Pulmonary artery endothelial cell (primary cell): ENCODE measurements at places on chromosomes 1 and 21. TPM values are rescaled to one million over a fixed set of nuclear protein-coding genes. Genes with fewer than 3 reads are reported as not detected.

ASCL5 gene
- total RNA-seq, result not detected in 2 replicates

TEKT2 gene
- total RNA-seq, result 0.13 and 0.21 TPM in 2 replicates

OMA1 gene
- 8.8 and 20.6 TPM in 2 replicates for total RNA-seq

KRTAP27-1 gene
- total RNA-seq, result not detected in 2 replicates

PLA2G2C gene
- not detected in 2 replicates for total RNA-seq

KIF17 gene
- total RNA-seq, result 0.13 TPM in 1 of 2 replicates, not detected in the other

DNAH14 gene
- 1.9 and 3.6 TPM in 2 replicates for total RNA-seq

C1QC gene
- not detected in 2 replicates for total RNA-seq

PTPRU gene
- 2.8 and 3.8 TPM in 2 replicates for total RNA-seq

PLCH2 gene
- total RNA-seq, result 0.04 and 0.13 TPM in 2 replicates

SLC27A3 gene
- 24.5 and 26.0 TPM in 2 replicates for total RNA-seq

IGFN1 gene
- not detected in 2 replicates for total RNA-seq

LHX8 gene
- total RNA-seq, result not detected in 2 replicates

DNA sequence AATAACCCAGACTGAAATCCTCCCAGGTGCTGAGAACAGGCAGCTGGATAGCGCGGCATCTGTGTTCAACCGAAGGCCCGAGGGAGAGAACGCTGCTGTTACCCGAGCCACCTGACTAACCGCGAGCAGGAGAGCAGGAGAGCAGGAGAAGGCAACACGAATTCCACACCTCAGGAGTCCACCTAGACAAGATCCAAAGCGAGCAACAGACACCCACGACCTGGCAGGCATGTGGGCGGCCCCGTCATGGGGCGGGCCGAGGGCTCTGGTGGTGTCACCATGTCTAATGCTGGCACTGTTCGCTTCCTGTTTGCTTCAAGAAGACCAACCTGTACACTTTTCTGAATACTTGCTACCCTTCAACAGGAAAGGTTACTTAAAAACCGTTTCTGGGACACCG lies 20.9 kb upstream of the SPATC1L start:
- DNase-seq, result no peak

DNA sequence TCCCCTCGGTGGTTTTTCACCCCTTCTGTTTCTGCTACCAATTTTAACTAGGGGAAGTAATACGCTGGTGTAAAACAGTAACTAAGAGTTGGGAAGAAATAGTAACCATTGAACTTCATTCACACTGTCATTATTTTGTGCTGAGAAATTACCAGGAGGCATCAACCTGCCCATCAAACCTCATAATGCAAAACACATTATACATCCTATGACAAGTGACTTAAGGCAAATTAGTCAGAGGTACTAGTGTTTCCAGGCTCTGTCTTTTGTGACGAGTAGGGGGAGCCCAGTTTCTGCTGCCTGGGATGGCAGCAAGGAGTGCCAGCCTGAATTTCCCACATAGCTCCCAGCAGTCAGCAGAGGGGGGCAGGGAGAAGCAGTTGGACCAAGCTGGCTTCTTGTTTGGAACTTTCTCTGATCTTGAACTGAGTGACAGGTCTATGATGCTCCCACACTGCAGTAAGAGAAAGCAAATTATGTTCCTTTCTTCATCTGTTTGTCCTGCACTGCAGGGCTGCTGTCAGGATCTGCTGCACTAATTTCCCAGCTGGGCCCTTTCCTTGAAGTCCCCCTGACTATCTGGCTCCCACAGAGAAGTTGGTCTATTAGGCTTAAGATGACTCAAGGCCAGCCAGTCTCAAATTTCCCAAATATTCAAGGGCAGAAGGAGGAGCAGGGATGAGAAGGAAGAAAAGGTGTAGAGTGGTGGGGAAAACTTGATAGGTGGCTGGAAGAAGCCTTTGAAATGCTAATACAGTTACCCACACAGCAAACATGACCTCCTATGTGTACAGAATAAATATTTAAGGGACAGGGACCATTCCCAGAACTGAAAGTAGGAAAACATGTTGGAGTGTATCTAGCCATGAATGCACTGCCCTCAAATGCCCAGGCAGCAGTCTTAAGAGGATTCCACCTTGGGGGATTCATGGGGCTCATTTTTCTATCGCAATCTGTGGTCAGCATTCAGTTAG lies 322.8 kb downstream of the SEC16B start:
- DNase-seq, result no peak

GRCh38 chr1:26696654-26697430 lies 1.0 kb downstream of the ARID1A start:
- no peak for DNase-seq

DNA sequence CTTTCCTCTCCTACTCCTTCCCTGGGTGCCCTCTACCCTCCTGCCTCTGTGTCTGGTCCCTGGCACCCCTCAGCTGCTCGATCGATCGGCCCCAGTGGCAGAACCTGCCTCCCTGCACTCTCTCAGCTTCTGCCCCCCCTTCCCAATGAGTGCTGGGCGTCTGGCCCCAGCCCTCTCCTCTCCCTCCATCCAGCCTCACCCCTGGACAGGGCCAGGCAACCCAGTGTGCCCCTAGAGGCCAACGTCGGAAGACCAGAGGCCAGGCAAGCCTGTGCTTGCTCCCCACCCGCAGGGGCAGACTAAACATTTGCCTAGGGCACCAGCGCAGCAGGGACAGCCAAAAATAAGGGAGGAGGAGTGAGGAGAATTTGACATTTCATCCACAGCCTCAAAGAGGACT lies 43.5 kb downstream of the LGR6 start:
- DNase-seq, result no peak

DNA sequence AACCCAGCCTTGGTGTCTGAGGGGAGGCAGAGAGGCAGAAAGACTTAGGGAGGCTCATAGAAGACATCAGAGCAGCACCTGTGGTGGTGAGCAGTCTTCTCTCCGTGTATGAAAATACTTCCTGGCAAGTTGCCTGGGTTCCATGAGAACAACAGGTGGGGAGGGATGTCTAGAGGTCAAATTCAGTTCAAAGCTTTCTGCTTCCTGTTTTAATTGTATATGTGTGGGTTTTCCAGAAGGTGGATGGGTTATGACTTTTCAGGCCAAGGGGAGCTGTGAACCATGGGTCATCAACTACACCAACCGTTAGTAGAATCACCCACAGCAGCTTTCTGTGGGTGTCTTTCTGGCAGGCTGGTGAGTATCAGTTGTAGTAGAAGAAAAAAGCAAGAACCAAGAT lies 4.1 kb upstream of the FCRL2 start:
- DNase-seq, result no peak

GRCh38 chr1:5571861-5572401 lies 420.3 kb downstream of the NPHP4 start:
- no peak for DNase-seq

GRCh38 chr1:70101231-70101630 lies 104.1 kb downstream of the LRRC40 start:
- DNase-seq, result no peak

- DNase-seq, result no peak
Measured at GRCh38 chr1:200779326-200779725, 40.6 kb downstream of the CAMSAP2 start.

DNA sequence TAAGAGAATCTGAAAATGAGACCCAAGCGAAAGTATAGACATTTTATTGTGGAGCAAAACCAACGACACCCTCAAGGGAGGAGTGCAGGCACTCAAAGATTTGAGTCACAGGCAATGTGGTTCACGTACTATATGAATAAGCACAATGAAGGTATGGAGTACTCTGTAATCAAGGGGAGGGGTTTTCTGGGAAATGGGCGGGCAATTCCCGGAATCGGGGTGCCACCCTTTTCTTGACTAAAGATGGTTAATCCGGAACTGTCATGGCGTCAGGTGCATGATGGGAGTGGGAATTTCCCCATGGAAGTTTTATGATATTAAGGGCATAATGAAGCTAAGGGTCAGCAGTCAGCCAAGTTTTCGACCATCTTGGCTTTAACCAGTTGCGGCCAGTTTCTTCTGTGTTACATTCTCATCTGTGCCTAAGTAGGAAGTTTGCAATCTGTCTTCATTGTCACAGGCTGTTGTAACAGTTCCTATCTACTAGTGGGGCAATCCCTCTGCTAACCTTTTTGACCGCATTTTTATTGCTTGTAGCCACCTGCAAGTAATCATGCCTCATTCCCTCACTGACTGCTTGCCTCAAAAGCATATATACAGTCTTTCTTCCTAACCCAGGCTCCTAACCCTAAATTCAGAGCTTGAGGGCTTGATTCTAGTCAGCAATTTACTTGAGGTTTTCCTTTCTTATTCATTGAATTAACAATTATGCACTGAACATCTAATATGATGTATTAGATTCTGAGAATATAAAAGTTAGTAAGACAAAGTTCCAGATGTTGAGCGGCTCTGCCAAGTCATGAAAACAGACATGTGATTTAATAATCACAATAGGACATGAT lies 775 bp upstream of the AIM2 start:
- DNase-seq, result no peak

DNA sequence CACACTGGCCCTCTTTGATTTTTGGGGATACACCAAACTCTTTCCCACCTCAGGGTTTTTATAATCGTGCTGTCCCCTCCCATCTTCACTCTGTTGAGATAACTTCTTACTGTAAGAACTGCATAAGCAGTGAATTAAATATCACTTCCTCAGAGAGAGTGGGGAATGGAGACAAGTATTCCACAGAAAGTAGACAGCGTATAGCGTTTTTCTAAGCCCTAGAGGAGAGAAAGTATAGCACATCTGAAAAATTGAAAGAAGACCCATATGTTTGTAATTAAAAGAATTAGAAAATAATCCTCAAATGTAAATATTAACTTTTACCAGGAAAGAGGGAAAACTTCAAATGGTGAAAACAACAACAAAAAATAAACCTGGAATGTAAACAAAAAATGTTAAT lies 67.3 kb downstream of the GPR161 start:
- DNase-seq, result no peak

- no peak for DNase-seq
Measured at GRCh38 chr21:37717534-37717933, 198.7 kb downstream of the KCNJ6 start.

DNA sequence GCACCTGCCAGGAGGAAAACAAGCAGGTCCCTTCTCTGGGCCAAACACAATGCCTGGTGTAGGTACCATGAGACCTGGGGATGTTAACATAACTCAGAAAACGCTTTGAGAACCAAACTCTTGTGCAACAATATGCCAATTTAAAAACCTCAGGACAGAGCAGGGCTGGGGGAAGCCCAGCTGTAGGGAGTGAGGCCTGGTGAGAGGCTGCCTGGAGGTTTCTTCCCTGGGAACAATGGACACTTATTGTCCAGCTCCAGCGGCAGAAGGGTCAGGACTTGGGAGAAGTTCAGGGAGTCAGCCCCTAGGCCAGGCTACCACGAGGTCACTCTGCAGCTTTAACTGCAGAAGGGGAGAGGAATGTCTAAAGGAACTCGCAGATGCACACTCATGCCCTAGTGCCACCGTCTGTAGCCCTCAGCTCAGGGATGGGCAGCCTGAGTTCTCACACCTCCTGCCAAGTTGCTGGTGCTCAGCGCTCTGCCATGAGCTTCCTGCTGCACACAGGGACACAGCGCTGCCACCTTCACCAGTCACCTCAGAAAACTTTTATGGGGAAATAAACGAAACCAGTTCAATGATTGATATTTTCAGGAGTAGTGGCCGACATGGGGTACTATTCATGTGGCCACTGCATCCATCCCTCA lies 8.5 kb downstream of the GPR157 start:
- DNase-seq, result no peak

- no peak for DNase-seq
Measured at GRCh38 chr1:81340239-81340638, 460.5 kb upstream of the ADGRL2 start.

GRCh38 chr1:2310332-2311183 lies 80.8 kb downstream of the MORN1 start:
- DNase-seq, result no peak

GRCh38 chr1:215226757-215227156 lies 144.2 kb downstream of the KCNK2 start:
- DNase-seq, result no peak

- no peak for DNase-seq
Measured at GRCh38 chr1:156118177-156118868, 3.8 kb downstream of the LMNA start.

GRCh38 chr1:43951021-43951985 lies 4.6 kb downstream of the IPO13 start:
- no peak for DNase-seq

DNA sequence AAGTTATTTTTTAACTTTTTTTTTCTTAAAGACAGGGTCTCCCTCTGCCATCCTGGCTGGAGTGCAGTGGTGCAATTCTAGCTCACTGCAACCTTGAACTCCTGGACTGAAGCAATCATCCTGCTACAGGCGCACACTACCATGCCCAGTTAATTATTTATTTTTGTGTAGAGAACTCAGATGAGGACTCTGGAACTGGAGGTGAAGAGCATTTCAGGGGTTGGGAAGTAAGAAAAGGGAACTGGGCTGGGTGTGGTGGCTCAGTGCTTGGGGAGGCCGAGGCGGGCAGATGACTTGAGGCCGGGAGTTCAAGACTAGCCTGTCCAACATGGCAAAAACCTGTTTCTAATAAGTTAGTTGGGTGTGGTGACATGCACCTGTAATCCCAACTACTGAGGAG lies 28.9 kb downstream of the SLC35F3 start:
- no peak for DNase-seq

GRCh38 chr21:41500931-41501381 lies 7.0 kb downstream of the TMPRSS2 start:
- no peak for DNase-seq

GRCh38 chr1:171674431-171675405 lies 22.2 kb upstream of the MYOC start:
- DNase-seq, result no peak

DNA sequence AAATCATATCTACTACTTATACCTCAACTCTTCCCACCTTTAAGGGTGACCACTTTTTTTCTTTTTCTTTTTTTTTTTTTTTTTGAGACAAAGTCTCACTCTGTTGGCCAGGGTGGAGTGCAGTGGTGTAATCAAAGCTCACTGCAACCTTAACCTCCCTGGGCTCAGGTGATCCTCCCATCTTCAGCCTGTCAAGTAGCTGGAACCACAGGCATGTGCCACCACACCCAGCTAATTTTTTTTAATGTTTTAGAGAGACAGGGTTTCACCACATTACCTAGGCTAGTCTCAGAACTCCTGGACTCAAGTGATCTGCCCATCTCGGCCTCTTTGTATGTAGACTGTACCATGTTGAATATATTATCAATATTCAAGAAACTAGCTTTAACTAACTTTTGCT lies 39.4 kb downstream of the NRDC start:
- no peak for DNase-seq
